ENCODE measurements at places on chromosomes 1 and 21. TPM values are rescaled to one million over a fixed set of nuclear protein-coding genes. Genes with fewer than 3 reads are reported as not detected.

The SLAMF6 gene
- 61.1 TPM for polyA plus RNA-seq

The SPRR5 gene
- polyA plus RNA-seq: not detected

The CFHR1 gene
- not detected for polyA plus RNA-seq

The CHAF1B gene
- polyA plus RNA-seq: 1.9 TPM

The GRHL3 gene
- polyA plus RNA-seq: not detected

The IL10 gene
- polyA plus RNA-seq: not detected

- DNase-seq: no peak
These were observed 49.5 kb downstream of the TP53BP2 start for GRCh38 chr1:223796210-223796609.

- DNase-seq: no peak
These were observed 19.7 kb upstream of the NRDC start for GRCh38 chr1:51898090-51898734.

DNA sequence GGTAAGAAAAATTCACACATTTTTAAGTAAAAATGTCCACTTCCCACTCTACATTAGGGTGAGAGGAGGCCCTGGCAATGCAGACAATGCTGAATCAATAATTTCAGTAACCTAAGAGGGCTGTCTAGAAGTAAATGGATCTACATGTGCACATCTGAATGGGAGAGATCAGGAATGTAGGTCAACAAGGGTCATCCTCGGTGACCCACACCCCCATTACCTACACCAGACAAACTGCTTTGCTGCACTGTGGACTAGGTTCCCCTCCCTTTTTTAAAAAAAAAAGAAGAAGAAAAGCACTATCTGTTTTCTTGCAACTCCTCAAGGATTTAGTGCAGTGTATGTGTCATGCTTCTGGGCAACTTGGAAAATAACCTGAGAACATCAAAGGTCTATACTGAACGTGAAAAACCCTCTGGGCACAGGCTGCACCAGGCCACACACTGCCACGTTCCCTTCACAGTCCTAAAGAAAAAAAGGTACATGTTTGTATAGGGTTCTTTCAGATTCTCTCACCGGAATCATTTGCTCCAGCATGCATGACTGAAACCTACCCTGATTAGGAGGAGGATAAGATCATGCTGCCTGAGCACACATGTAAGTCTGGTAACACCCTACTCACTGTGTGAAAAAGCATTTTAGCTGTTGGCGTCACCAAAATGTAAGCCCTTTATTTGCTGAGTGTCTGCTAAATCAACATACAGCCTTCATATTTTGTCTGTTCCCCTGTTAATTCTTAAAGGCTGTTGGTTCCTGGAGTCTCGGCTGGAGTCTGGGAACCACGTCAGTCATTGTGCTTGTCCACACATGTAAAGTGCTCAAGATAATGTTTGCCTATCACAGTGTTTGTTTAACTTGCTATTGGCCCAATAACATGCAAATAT, 341.0 kb downstream of the SMYD3 start:
- DNase-seq: no peak

- no peak for DNase-seq
These were observed 32.1 kb upstream of the PLA2G5 start for GRCh38 chr1:20037877-20038276.

- no peak for DNase-seq
These were observed 4.8 kb upstream of the SLC35D1 start for GRCh38 chr1:67058761-67059160.

DNA sequence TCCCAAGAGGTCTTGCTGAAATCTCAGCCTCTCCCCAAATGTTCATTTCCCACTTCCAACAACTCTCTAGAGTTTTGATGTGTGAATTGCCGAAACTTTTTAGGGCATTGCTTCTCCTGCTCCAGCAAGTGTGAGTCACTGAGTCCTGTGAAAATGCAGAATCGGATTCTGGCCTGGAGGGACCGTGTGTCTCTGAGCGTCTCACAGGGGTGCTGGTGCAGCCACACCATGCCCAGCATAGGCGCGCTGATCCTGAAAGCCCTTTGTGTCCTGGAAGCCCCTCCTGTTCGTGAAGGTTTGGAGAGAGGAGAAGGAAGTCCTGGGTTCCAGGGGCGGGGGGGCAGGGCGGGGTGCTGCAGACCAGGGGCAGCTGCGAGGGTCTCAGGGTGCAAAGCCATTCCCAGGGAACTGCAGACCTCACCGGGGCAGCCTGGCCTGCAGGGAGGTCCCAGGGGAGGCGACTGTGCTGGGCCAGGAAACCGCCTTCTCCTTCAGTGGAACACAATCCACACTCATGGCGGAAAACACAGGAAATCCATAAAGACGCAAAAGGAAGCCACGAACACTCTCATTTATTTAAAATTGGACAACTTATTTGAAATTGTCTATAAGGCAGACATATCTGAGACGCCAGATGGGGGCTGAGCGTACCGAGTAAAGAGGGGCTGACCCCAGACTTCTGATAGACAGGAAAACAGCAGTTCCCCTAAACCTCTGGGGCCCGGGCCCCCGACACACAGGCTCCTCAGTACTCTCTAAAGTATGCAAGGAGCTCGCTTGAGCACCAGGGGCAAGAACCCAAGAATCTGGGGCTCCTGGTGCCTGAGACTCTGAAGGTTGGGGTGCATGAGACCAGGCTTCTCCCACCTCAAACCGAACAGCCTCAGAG, 43.5 kb upstream of the ADARB1 start:
- no peak for DNase-seq

DNA sequence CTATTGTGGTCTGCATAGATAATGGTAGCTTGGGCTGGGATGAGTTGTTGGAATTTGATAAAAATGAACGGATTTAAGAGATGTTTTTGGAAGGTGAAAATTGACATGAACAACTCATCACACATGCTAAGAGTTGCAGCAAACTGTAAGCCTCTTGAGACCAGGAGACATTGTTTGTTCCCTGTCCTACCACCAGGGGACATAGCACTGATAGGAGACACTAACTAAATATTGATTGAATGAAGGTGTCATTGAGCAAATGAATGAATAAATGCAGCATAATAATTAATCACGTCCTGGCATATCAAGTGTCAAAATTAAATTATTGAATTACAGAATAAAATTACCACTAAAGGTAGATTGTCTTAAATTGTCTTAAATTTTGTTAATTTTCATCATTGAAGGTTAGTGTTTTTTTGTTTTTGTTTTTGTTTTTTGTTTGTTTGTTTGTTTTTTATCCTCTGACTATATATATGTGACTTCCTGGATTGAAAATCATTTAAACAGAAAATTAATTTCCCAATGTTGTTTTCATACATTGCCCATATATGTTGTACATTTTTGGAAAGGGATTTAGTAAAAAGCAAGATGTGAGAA, 285.3 kb upstream of the C1orf105 start:
- peak; percentile 14 for DNase-seq
